Cortex of kidney (tissue), 1 donor: ENCODE measurements at places on chromosomes 6 and 20.

DNA sequence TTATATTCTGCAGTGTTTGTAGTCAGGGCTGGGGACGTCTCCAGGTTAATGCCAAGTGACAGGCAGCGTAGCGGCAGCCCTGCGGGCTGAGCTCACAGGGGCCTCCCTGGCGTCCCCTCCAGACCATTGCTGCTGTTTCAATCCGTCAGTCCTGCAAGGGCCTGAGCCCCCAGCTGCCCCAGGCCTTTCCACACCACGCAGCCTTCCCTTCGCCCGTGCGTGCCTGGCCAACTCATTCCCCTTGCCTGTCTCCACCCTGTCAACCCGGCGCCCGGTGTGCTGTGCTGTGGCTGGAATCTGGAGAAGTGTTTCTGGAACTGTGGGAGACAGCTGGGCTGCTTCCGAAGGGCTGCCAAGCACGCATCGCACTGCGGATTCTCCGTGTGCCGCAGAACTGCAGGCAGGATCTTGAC, 11.9 kb downstream of the BHLHE23 start:
- DNase-seq = no peak

DNA sequence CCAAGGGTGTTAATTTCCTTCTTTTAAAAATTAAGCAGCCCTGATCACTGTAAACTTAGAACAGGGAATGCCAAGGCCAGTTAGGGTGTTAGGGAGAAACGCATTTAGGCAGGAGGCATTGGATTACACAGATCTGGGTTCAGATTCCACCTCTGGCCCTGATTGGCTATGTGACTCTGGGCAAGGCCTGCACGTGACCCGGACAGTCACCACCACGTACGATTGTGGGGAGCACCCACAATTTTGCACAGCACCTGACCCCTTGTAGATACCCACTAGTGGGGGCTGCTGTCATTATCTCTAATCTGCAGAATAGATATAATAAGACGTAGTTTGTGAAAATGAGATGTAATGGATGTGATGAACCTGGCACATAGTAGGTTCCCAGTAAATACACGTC, 59.5 kb upstream of the ZNFX1 start:
- DNase-seq = no peak

GRCh38 chr6:108598305-108598863, 37.7 kb downstream of the FOXO3 start:
- no peak for DNase-seq

DNA sequence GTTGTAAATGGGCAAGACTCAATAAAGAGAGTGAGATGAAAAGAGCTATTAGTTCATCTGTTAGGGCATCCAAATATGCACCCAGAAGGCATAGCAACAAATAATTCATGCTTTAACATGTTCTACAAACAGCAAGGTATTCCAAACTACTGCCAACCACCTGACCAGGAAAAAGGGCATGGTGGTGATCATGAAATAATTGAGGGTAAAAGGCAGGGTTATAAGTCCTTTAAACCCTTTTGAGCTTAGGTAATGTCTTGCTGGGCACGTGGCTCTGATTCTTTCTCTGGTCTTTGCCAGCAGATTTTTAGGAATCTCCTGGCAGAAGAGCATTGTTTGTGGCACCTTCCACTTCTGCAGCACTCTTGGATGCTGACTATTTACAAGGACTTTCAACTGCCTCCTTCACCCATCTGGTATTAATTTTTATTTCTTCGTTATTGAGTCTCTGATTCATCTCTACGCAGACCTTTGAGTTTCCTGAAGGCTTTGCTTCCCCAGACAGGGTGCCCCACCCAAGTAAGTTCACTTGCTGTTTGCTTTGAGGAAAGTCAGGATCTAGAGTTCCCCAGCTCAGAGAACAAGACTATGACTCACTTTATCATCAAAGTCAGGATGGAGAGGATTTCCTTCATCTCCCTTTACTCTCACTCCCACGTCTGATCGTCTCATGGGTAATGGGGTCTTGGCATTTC, 83.4 kb upstream of the NEDD9 start:
- no peak for DNase-seq

GRCh38 chr20:40683221-40683893, 5.7 kb downstream of the MAFB start:
- DNase-seq = no peak

GRCh38 chr6:11384531-11385309, 152.3 kb upstream of the NEDD9 start:
- DNase-seq = no peak

DNA sequence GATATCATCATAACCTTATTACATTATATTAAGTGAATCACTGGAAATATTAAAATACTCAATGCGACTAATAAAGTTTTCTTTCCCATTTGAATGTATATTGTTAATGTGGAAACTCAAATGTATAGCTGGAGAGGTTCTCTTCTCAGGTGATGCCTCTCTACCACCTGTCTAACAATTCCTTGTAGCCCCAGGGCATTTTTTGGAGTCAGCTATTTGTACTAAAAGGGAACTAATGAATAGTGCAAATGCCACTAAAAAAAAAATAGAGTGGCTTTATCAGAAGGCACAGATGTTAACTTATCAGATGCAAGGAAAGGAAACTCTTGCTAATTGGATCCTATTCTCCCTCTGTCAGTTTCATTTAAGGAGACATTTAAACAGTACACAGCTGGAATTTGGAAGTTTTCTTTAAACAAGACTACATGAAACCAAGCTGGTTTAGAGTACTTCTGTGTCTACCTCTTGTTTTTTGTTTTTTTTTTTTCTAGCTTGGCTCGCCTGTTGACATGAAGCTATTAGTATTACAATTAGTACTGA, 897.0 kb upstream of the SLC35B3 start:
- DNase-seq = no peak

- DNase-seq = no peak
These were observed 115.9 kb upstream of the ARMC2 start for GRCh38 chr6:108732091-108732870.

GRCh38 chr6:144415835-144416237, 130.7 kb downstream of the UTRN start:
- DNase-seq = no peak

GRCh38 chr20:13220194-13220903, 725 bp upstream of the ISM1 start:
- no peak for DNase-seq

DNA sequence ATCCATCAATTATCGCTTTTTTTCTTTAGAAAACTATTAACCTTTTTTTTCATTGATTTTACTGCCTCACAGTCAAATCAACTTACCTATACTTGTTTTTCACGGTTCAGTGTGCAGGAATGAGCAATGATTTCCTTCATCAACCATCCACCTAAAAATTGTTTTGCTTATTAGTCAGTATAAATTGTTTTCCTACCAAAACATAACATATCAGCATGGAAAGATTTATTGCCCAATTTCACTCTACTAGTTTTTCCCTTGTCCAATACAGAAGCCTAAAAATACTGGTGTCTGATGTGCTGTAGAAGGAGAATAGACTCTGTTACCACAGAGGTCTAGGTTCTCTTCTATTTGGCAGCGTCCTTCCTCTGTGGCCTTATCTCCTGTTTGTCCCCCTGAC, 558.2 kb upstream of the CITED2 start:
- no peak for DNase-seq

- DNase-seq = no peak
These were observed 274.1 kb upstream of the ARID1B start for GRCh38 chr6:156502969-156503504.

GRCh38 chr6:13593103-13593502, 18.7 kb downstream of the SIRT5 start:
- no peak for DNase-seq

DNA sequence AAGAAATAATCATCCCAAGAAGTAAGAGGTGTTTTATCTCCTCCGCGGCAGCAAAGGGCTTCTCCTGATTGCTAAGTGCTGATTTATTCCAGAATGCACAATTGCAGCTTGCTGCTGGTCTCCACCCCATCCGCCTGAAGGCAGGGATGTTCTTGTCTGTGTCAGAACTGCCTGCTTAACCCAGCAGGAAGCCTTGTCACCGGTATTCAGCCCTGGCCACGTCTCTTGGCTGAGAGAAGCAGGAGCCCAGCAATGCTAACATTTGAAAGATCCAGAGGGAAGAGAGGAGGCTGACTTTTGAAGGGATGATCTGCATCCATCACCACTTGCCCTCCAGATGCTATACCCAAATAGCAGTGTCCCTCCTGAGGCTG, 4.2 kb downstream of the SCML4 start:
- no peak for DNase-seq

DNA sequence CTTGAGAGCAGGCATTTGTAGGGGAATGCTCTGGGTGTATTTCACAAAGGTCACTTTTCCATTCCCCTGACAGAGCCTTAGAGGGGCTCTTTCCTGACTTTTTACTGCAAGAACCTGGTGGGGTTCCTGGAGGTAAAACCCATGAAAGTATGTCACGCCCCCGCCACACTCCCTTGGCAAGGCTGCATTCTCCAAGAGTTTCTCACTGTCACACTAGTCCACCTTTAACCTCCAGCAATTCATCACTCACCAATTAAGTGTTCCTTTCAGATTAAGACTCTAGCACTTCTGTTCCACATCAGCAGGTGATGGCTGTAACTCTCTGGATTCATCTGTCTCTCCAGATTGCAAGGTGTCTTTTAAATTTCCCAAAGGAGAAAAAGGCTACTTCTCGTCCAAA, 32.7 kb upstream of the NKX2-4 start:
- DNase-seq = no peak

- no peak for DNase-seq
These were observed 1063.3 kb upstream of the CITED2 start for GRCh38 chr6:140437619-140438345.

DNA sequence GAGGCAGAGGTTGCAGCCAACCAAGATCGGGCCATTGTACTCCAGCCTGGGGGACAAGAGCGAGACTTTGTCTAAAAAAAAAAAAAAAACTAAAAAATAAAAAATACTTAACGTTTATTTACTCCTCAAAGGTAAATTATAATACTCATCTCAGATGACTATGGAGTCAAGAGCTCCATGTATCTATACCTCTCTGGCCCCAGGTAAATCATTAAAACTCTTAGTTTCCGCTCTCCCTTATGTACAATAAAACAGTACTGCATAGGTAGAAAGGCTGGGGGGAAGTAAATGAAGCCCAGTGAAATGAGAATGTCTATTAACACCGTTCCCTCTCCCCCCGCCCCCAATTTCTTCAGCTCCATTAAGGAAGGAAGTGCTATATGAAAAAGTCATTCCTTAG, 1.2 kb downstream of the SRSF12 start:
- no peak for DNase-seq

GRCh38 chr6:107355659-107356058, 103.7 kb downstream of the PDSS2 start:
- DNase-seq = no peak

DNA sequence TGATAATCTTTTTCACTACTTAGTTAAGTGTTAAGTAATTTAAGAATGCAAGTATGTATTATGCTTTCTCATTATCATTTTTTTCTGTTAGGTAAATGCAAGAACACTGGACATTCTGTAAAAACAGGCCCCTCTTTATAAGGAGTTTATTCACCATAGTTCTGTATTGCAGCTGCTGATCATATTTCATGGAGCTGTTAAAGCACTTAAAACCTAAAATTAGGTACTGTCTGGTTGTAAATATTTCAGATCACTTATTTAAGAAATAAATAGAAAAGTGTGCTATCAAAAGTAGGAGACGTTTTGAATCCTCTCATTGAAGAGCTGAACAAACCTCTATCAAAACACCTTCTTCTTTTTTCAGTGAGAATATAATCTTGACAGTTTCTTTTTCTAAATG, 3.9 kb downstream of the EYA4 start:
- DNase-seq = no peak

DNA sequence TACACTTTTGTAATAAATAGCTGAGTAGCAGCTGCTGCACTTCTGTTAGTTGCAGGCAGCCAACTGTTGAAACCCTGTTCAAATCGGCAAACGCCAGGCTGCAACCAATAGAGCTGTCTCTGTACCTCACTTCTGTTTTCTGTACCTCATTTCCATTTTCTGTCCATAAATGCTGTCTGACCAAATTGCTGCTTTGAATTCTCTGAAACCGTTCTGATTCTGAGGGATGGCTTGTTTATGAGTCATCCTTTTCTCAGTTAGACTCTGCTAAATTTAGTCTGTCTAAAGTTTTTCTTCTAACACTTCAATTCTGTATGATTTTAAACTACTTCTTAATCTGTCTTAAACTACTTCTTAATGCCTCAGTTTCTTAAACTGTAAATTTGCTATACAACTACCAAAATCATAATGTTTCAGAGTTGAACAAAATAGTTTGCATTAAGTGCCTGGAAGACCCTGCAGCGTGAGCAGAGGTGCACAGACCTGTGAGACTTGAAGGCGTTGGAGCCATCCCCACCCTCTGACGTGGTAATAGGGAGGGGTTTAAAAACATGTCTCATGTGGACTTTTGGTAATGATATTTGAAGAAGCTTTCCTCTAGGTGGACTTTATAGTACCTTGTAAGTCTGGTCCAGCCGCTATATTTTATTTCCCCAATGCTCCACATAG, 9.6 kb downstream of the BTNL2 start:
- DNase-seq = no peak

DNA sequence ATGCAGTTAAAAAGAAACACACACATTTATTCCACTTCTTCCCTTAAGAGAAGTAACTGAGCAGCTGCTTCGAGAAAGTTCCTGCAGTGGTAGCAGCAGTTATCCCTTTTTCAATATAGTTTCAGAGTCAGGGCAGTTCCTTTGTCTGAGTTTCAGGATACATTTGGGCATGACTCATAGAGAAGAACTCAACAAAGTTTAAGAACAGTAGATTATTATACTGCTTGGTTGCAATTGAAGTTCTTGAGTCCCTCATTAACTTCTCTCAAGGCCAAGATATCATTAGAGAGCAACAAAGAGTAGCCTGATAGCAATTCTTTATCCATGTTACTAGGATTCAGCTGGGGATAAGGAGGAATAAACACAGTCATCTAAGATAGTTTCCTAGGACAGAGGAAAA, 54.4 kb downstream of the TPD52L1 start:
- DNase-seq = no peak

- DNase-seq = no peak
These were observed 727.6 kb downstream of the PTPRT start for GRCh38 chr20:42461965-42462593.

GRCh38 chr6:78829407-78829806, 37.9 kb upstream of the IRAK1BP1 start:
- no peak for DNase-seq
